ENCODE measurements at places on chromosomes 13 and 19. TPM values are rescaled to one million over a fixed set of nuclear protein-coding genes. Genes with fewer than 3 reads are reported as not detected.

Gene CPB2
- 0.27 TPM for polyA plus RNA-seq

- DNase-seq = no peak
Observed at GRCh38 chr13:78035500-78035899, 116.9 kb upstream of the EDNRB start.

Gene FAM216B
- polyA plus RNA-seq = not detected

DNA sequence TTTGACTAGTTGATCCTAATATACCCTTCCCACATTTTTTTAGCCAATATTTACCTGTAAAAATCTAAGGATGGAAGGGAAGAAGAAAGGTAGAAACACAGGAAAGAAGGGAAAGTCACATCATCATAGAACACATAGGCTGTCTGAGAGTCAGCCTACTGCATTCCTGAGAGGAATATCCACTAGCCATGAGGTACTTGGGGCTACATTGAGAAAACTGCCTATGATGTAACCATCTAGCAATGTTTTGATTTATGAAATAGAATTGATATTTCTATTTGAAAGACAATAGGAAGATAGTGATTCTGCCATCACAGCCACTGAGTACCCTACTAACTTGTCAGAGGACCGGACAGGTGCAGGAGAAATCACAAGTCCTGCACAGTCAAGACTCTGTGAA is 873.8 kb downstream of the GPC5 start:
- DNase-seq = no peak

GRCh38 chr13:40562975-40563349 is 103.5 kb downstream of the FOXO1 start:
- no peak for DNase-seq

- DNase-seq = no peak
Observed at GRCh38 chr19:55559684-55560083, 14.3 kb upstream of the SBK3 start.

All from left kidney (tissue), 8 donors.